Ovary (tissue), 10 donors: ENCODE measurements at places on chromosomes 12 and 14. TPM values are rescaled to one million over a fixed set of nuclear protein-coding genes. Genes with fewer than 3 reads are reported as not detected.

GRCh38 chr14:77264466-77265186, 6.4 kb downstream of the NGB start:
- no peak overlapping the region for H3K4me3 ChIP-seq
- DNase-seq = no peak
- H3K27me3 ChIP-seq = no peaks in the 10 kb centered on the region
- no peaks in the 10 kb centered on the region for H3K4me1 ChIP-seq

- H3K36me3 ChIP-seq = no peaks in the 10 kb centered on the region
- no peak overlapping the region for H3K4me3 ChIP-seq
- no peak for DNase-seq
- H3K27me3 ChIP-seq = no peaks in the 10 kb centered on the region
Measured at GRCh38 chr14:87133073-87133801, 859.7 kb downstream of the GALC start.

- no peaks in the 10 kb centered on the region for H3K36me3 ChIP-seq
- no peaks in the 10 kb centered on the region for H3K27me3 ChIP-seq
- no peaks in the 10 kb centered on the region for H3K4me1 ChIP-seq
- no peak overlapping the region for H3K4me3 ChIP-seq
- DNase-seq = no peak
- H3K27ac ChIP-seq = no peak overlapping the region
Measured at GRCh38 chr14:89986462-89987160, 30.9 kb downstream of the TDP1 start.

DNA sequence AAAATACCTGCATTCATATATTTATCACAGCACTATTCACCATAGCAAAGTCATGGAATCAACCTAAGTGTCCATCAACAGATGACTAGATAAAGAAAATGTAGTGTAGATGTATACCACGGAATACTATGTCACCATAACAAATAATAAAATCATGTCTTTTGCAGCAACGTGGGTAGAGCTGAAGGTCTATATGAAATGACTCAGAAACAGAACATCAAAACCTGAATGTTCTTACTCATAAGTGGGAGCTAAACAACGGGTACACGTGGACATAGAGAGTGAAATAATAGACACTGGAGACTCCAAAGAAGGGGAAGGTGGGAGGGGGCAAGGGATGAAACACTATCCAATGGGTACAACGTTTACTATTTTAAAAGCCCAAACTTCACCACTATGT, 37.9 kb downstream of the SLC38A1 start:
- no peak overlapping the region for H3K27ac ChIP-seq
- H3K4me1 ChIP-seq = no peaks in the 10 kb centered on the region
- DNase-seq = no peak

DNA sequence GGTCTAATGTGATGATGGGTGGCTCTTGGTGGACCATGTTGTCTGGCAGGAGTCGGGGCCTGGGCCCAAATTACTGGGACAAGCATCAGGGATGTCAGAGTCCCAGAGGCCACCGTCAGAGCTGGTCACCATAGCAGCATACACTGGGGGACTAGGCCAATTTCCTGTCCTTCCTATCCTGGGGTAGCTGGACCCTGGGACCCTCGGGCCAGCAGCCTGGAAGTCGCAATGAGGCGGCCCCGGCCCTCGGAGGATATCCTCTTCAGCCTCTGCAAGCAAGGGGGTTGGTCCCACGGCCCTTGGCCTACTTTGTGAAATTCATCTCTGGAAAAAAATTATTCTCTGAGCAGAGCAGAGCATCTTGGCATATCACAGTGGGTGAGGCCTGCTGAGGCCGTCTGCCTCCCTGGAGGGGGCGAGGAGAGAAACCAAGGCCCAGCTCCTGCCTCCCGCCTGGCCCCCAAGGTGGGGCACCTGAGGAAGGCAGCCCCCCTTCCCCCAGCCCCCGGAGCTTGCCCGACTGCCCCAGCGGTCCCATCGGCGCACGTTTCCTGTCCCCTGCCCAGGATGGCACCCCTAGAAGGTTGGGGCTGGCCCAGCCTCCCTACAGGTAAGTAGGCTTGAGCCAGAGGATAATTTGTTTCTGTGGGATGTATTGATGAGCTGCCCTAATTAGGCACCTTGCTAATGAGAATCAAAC, 135.0 kb upstream of the MYL2 start:
- H3K4me1 ChIP-seq = no peaks in the 10 kb centered on the region
- no peaks in the 10 kb centered on the region for H3K27me3 ChIP-seq
- H3K4me3 ChIP-seq = no peak overlapping the region
- no peaks in the 10 kb centered on the region for H3K36me3 ChIP-seq
- no peak overlapping the region for H3K27ac ChIP-seq

- H3K36me3 ChIP-seq = no peaks in the 10 kb centered on the region
- no peaks in the 10 kb centered on the region for H3K4me1 ChIP-seq
- no peak for DNase-seq
Measured at GRCh38 chr12:70732287-70732686, 95.1 kb upstream of the PTPRB start.

DNA sequence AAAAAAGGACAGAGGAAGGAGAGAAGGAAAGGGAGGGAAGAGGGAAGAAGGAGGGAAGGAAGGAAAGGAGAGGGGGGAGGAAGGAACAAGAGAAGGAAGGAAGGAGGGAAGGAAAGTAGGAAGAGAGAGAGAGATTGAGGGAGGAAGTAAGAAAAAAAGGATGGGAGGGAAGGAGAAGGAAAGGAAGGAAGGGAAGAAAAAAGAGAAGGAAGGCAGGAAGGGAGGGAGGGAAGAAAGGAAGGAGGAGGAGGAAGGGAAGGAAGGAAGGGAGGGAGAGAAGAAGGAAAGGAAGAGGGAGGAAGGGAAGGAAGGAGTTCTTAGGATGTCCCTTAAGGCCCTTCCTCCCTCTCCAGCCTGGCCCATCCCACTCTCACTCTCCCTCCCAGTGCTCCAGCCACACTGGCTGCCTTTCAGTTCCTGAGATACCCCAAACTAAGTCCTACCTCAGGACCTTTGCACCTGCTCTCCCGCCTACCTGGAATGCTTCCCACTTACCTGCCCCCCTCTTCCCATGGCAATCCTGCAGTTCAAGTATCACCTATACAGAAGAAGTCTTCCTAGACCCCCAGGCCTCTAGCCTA, 21.7 kb upstream of the MSI1 start:
- peaks cover 2% of the 10 kb centered on the region for H3K4me1 ChIP-seq
- H3K4me3 ChIP-seq = no peak overlapping the region
- DNase-seq = no peak
- H3K27ac ChIP-seq = no peak overlapping the region
- H3K36me3 ChIP-seq = no peaks in the 10 kb centered on the region
- no peaks in the 10 kb centered on the region for H3K27me3 ChIP-seq

- H3K4me3 ChIP-seq = no peak overlapping the region
- no peaks in the 10 kb centered on the region for H3K27me3 ChIP-seq
- DNase-seq = no peak
- H3K4me1 ChIP-seq = no peaks in the 10 kb centered on the region
Measured at GRCh38 chr12:132847363-132848356, 19.0 kb upstream of the GOLGA3 start.

DNA sequence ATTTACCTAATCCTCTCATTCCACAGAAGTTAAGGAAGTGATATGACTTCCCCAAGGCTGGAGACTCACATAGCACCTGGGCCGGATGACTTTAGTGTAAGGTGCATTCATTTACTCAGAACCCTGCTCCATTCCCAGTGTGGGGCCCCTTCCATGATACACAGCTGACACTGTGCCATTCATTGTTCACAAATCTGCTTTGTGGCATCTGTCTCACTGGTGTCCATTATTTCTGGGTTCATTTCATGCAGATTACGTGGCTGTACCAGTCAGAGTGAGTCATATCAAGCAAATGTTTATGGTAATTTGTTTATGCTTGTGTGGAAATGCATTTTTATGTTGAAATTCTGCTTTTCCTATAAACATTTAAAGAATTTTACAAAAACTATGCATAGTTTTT, 5.2 kb downstream of the ANO4 start:
- H3K27ac ChIP-seq = no peak overlapping the region
- H3K4me1 ChIP-seq = no peaks in the 10 kb centered on the region
- no peak overlapping the region for H3K4me3 ChIP-seq

DNA sequence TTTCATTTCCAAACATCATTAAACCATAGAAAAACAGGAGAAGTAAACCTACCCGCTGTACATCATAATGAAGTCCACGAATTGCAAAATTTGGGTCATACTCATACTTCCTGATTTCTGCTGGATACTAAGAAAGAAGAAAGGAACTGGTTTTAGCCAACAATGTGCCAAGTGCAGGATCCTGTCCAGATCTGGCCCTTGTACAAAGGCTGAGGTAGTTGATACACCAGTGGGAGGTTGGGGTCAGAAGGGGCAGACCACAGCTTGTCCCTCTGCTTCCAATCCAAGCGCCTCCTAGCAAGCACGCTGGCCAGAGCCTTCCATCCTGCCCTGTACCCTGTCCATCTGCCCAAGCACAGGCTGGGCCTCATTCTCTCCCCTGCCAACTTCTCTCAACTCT, 34.2 kb downstream of the NT5DC3 start:
- no peak for DNase-seq
- no peak overlapping the region for H3K27ac ChIP-seq
- no peaks in the 10 kb centered on the region for H3K36me3 ChIP-seq
- no peak overlapping the region for H3K4me3 ChIP-seq

DNA sequence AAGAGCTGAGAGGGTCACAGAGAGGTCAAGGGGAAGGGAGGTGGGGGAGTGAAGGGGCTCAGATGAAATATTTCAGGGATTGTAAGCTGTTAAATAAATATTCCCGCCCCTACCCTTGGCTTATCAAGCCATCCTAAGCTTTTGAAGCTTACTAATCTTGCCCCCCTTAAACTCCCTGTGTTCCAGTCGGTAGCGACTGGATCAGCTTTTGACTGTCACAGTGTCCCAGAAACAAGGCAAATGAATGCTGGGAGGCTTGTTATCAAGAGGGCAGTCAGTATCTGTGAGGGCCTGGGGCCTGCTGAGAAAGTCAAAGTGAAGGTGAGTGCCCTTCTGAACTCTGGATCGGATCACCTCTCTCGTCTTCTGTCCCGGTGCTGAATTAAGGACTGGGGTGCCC, 128.1 kb downstream of the DACT1 start:
- peaks cover 1% of the 10 kb centered on the region for H3K4me1 ChIP-seq
- H3K27ac ChIP-seq = no peak overlapping the region
- H3K4me3 ChIP-seq = no peak overlapping the region
- no peak for DNase-seq
- H3K36me3 ChIP-seq = no peaks in the 10 kb centered on the region

DNA sequence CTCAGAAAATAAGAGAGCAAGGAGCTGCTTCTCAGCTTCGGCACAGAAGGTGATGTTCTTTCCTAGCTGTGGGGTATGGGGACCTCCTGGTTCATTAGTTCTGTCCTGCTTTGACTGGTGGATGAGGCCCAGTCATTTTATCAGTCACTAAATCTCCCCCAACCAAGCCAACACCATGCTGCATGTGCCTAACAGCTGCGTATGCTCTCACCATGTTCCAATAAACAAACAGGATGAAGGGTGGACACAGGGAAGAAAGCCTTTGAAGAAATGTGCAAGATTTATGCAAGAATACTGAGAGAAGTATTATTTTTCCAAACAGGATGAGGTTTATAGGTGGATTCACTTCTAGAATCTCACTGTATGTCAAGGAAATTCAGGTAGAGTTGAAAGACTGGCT, 156.2 kb downstream of the TMEM132C start:
- no peaks in the 10 kb centered on the region for H3K36me3 ChIP-seq
- H3K27ac ChIP-seq = no peak overlapping the region
- H3K27me3 ChIP-seq = no peaks in the 10 kb centered on the region
- DNase-seq = no peak
- H3K4me3 ChIP-seq = no peak overlapping the region

DNA sequence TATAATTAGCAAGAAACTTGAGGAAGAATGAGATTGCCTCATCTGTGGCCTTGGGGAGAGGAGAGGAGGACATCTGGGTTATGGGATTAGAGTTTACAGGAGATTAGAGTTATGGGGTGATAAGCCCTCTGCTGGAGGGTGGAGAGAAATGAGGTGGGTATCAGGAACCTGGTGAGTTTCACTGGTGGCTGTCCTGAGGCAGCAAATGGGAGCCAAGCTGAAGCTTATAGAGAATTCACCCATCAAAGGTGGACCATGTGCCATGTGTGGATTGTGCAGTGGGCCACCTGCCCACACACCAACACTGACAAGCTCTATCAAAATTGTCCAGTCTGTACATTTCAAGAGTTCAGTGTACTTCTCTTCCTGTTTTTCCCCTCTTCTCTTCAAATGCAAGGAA, 135.3 kb downstream of the AEBP2 start:
- H3K4me3 ChIP-seq = no peak overlapping the region
- no peaks in the 10 kb centered on the region for H3K27me3 ChIP-seq
- H3K4me1 ChIP-seq = peaks cover 12% of the 10 kb centered on the region

- no peak for DNase-seq
- no peak overlapping the region for H3K4me3 ChIP-seq
- no peaks in the 10 kb centered on the region for H3K4me1 ChIP-seq
- no peaks in the 10 kb centered on the region for H3K36me3 ChIP-seq
Measured at GRCh38 chr12:614411-614970, 48.8 kb downstream of the NINJ2 start.

- H3K4me3 ChIP-seq = no peak overlapping the region
- H3K27me3 ChIP-seq = no peaks in the 10 kb centered on the region
Measured at GRCh38 chr12:15225136-15225862, 4.1 kb upstream of the RERG start.

- DNase-seq = no peak
- no peak overlapping the region for H3K4me3 ChIP-seq
- H3K27me3 ChIP-seq = no peaks in the 10 kb centered on the region
- H3K27ac ChIP-seq = no peak overlapping the region
- H3K36me3 ChIP-seq = no peaks in the 10 kb centered on the region
Measured at GRCh38 chr14:82488473-82488872, 954.8 kb upstream of the SEL1L start.

The PFDN5 gene
- 688 TPM for total RNA-seq

The KLHL33 gene
- total RNA-seq = 0.78 TPM

The NOXRED1 gene
- 1.1 TPM for total RNA-seq
